ENCODE measurements at places on chromosomes 11 and 22.

- no peaks in the 10 kb centered on the region for H3K4me1 ChIP-seq
- H3K27ac ChIP-seq: no peak overlapping the region
- no peaks in the 10 kb centered on the region for H3K27me3 ChIP-seq
- no peaks in the 10 kb centered on the region for H3K36me3 ChIP-seq
- peak; percentile 67 for DNase-seq
Observed at GRCh38 chr11:75384438-75385080, 14.8 kb upstream of the RPS3 start.

DNA sequence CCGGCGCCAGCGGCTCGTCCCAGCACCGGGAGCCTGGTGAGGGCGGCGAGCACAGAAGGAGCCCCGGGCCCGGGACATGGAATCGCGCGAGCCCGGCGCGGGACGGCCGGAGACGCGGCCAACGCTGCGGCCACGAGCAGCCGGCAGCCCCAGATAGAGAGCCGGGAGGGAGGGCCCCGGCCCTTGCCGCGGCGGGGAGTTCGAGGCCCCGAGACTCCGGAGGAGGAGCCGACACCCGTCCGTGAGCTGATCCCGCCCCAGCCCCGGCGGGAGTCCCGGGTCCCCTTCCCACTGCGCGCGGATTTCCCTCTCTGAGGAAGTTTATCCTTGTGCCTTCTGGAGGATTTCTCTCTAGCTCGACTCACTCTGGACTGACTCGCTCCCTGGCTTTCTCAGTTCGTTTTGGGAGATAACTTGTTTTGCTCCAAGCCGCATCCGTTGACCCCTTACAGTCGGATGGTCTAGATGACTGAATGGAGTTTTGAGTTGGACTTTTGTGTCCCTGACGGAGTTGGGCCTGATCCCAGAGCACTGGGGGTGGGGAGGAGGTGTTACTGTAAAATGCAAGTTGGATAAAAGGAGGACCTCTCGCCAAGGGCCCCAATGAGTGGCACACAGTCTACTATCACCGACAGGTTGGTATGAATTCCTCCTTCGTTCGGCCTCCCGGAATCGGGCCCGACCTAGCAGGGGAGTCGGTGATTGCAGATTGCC lies 585 bp downstream of the ARHGEF12 start:
- H3K27ac ChIP-seq: peak overlapping the region; percentile 96
- peaks cover 67% of the 10 kb centered on the region for H3K4me1 ChIP-seq

DNA sequence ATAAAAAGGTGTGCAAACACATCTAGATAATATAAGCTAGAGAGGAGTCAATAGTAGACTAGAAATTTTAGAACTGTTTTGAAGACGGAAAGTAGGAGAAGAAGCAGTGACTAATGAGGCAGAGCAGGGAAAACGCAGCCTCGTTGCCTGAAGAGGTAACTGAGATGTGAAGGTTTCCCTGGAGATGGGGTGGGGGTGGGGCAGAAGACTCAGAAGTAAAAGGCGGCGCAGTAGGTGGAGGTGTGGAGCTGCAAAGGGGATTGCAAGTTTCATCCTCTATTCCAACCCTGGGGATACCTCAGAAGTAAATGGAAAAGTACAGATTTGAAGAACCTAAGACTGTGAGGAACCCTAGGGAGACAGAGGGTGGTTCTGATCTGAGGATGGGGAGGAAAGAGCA lies 109.5 kb downstream of the TMPRSS5 start:
- H3K27ac ChIP-seq: no peak overlapping the region
- no peaks in the 10 kb centered on the region for H3K27me3 ChIP-seq
- H3K36me3 ChIP-seq: no peaks in the 10 kb centered on the region
- DNase-seq: no peak
- H3K4me1 ChIP-seq: peaks cover 18% of the 10 kb centered on the region

DNA sequence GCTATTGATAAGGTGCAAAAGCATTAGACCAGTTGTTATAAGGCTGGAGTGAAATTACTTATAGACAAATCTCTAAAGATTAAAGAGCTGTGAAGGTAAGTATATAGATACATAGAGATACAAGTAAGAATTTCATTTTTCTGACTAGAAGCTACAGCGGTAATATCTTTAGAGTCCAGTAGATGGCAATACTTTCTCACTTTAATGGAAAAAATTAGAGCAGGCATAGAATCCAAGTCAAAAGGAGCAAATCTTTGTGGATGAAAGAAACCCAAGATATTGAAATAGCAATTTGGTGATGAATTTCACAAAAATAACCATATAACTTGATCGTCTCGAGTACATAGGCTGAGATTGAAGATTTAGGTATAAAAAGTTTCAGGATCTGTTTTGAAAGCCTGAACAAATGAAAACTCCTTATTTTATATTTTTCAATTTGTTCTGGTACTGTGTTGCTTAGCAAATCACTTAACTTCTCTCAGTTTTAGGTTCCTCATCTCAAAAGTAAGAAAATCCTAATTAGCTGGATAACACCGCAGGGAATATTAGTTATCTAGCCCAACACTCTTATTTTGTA lies 81.9 kb downstream of the UVRAG start:
- no peak overlapping the region for H3K4me3 ChIP-seq
- no peaks in the 10 kb centered on the region for H3K27me3 ChIP-seq
- H3K27ac ChIP-seq: no peak overlapping the region
- H3K36me3 ChIP-seq: no peaks in the 10 kb centered on the region

DNA sequence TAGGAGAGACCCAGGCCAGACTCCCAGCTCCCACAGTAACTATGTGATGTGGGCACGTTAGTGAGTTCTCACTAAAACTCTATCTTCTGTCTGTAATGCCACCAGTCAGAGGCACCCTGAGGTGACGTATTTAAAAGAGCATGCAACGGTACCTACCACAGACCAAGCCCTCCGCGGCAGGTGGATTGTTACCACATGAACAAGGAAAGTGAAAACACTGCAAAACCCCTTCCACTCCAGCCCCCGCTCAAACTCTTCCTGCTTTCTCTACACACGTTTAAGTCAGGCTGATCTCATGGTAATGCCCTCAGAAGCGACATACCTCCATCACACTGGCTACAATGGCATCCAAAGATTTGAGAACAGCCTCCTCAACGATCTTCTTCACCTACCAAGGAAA lies 36.7 kb downstream of the SERPIND1 start:
- H3K27me3 ChIP-seq: no peaks in the 10 kb centered on the region
- no peak overlapping the region for H3K4me3 ChIP-seq

DNA sequence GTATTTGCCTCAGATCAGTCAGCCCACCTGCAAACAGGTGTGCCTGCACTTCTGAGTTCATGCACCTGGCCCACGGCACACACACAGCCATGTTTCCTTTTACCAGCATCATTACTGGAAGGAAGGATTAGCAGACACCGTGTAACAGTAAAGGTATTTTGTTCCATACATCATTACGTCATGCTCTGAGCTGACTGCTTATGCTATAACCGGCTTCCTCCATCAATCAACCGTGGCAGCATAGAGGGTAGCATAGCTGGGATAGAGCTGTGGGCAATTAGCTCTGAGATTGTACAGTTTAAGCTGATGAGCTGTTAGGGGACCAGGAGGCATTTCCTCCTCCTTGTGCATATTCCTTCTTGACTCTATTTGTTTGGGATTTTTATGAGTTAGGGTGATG lies 102.4 kb downstream of the ME3 start:
- no peak overlapping the region for H3K4me3 ChIP-seq
- no peak overlapping the region for H3K27ac ChIP-seq
- no peak for DNase-seq
- H3K36me3 ChIP-seq: no peaks in the 10 kb centered on the region
- no peaks in the 10 kb centered on the region for H3K27me3 ChIP-seq

GRCh38 chr11:2933375-2934020 lies 4.3 kb upstream of the PHLDA2 start:
- H3K27ac ChIP-seq: peak overlapping the region; percentile 54
- H3K27me3 ChIP-seq: peaks cover 8% of the 10 kb centered on the region
- H3K36me3 ChIP-seq: no peaks in the 10 kb centered on the region
- peak; percentile 76 for DNase-seq
- no peak overlapping the region for H3K4me3 ChIP-seq

GRCh38 chr11:95135155-95135554 lies 45.5 kb downstream of the ENDOD1 start:
- H3K4me3 ChIP-seq: no peak overlapping the region
- H3K27me3 ChIP-seq: no peaks in the 10 kb centered on the region
- no peak for DNase-seq
- H3K4me1 ChIP-seq: peaks cover 10% of the 10 kb centered on the region
- peaks cover 9% of the 10 kb centered on the region for H3K36me3 ChIP-seq
- H3K27ac ChIP-seq: no peak overlapping the region

- no peaks in the 10 kb centered on the region for H3K27me3 ChIP-seq
- no peaks in the 10 kb centered on the region for H3K4me1 ChIP-seq
- H3K36me3 ChIP-seq: no peaks in the 10 kb centered on the region
- no peak for DNase-seq
- H3K27ac ChIP-seq: no peak overlapping the region
Observed at GRCh38 chr11:127105593-127106541, 105.3 kb upstream of the KIRREL3 start.

DNA sequence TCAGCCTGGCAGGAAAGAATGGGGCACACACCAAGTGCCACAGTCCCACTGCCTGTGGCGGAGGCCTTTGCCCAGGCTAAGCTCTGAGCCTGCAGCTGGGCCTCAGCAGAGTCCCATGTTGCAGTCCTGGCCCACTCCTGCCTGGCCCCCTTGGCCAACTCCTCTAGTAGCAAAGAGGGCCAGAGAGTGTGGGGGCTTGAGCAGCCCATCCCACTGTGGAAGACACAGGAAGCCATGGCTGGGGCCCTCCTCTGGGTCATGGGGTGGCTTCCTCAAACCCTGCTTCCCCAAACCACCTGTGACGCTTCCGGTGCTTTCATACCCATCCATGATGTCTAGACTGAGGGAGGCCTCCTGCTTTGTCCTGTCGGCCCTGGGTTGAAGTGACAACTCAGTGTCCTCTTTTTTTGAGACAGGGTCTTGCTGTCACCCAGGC lies 5.8 kb downstream of the RPS19BP1 start:
- H3K36me3 ChIP-seq: peaks cover 38% of the 10 kb centered on the region
- H3K4me1 ChIP-seq: peaks cover 14% of the 10 kb centered on the region
- no peak for DNase-seq
- no peak overlapping the region for H3K27ac ChIP-seq

GRCh38 chr11:26830757-26831156 lies 108.9 kb upstream of the SLC5A12 start:
- H3K4me3 ChIP-seq: no peak overlapping the region
- no peaks in the 10 kb centered on the region for H3K36me3 ChIP-seq
- H3K27me3 ChIP-seq: no peaks in the 10 kb centered on the region
- no peak for DNase-seq
- no peak overlapping the region for H3K27ac ChIP-seq

- H3K27ac ChIP-seq: no peak overlapping the region
- H3K36me3 ChIP-seq: no peaks in the 10 kb centered on the region
- H3K27me3 ChIP-seq: no peaks in the 10 kb centered on the region
- H3K4me1 ChIP-seq: no peaks in the 10 kb centered on the region
- H3K4me3 ChIP-seq: no peak overlapping the region
Observed at GRCh38 chr22:35478633-35479107, 62.0 kb upstream of the RASD2 start.

DNA sequence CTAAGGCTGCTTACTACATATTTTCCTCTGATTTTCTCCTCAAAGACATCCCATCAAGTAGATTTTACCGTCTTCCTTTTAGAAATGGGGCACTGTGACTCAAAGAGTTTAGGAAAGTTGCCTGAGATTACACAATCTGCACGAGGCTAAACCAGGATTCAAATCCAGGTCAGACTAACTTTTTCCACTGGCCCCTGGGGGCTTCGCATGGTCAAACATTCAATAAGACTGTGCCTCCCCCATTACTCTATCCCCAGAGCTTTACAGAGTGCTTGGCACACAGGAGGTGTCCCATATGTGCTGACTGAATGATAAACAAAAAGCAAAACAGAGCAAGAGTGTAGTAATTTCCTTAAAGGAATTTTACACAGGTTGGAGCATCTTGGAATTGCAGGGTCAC lies 118.1 kb upstream of the TEAD1 start:
- H3K27ac ChIP-seq: no peak overlapping the region
- H3K4me3 ChIP-seq: no peak overlapping the region
- H3K27me3 ChIP-seq: no peaks in the 10 kb centered on the region
- DNase-seq: peak; percentile 77

DNA sequence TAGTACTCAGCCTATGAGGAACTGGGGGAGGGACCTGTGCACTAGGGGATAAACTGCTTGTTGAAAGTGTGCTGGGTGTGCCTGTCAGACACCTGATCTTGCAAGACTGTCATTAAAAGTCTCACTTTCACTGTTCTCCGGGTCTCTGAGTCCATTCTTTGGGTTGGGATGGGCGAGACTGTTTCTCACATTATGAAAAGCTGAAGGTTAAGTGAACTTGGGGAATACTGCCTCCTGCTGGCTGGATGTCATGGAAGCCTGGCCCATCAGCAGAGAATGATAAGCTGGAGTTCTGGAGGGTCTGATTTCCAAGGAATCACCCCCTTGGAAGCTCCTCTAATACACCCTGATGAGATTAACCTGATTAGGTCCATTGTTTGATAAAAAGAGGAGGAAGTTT lies 9.0 kb upstream of the VPREB1 start:
- DNase-seq: peak; percentile 31
- H3K4me1 ChIP-seq: no peaks in the 10 kb centered on the region
- no peak overlapping the region for H3K27ac ChIP-seq

GRCh38 chr11:19923626-19924025 lies 211.0 kb downstream of the NAV2 start:
- H3K4me3 ChIP-seq: no peak overlapping the region
- DNase-seq: no peak
- H3K4me1 ChIP-seq: no peaks in the 10 kb centered on the region
- H3K27ac ChIP-seq: peak overlapping the region; percentile 67
- no peaks in the 10 kb centered on the region for H3K36me3 ChIP-seq

All from tibial artery (tissue), 4 donors.